ENCODE measurements at places on chromosomes 12 and 14.

DNA sequence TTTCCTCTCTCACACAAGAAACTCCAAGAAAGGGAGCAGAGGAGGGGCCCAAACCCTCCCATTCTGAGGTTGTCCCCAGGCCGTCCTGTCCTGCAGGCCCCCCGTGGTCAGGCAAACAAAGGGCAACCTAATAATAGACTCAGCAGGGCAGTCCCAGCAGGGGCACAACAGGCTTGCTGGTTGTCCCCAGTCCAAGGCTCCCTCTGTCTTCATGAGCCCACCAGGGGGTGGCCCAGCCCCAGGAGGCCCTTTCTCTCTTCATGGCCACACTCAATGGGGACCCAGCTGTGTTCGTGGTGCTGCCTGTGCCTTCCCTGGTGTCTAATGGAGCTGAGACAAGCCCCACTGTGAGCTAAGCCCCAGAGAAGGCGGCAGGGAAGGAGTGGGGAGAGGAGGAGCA is 359.9 kb downstream of the ADGRD1 start:
- no peaks in the 10 kb centered on the region for H3K4me1 ChIP-seq
- DNase-seq, result no peak
- no peaks in the 10 kb centered on the region for H3K36me3 ChIP-seq
- no peak overlapping the region for H3K27ac ChIP-seq
- peaks cover 41% of the 10 kb centered on the region for H3K27me3 ChIP-seq

DNA sequence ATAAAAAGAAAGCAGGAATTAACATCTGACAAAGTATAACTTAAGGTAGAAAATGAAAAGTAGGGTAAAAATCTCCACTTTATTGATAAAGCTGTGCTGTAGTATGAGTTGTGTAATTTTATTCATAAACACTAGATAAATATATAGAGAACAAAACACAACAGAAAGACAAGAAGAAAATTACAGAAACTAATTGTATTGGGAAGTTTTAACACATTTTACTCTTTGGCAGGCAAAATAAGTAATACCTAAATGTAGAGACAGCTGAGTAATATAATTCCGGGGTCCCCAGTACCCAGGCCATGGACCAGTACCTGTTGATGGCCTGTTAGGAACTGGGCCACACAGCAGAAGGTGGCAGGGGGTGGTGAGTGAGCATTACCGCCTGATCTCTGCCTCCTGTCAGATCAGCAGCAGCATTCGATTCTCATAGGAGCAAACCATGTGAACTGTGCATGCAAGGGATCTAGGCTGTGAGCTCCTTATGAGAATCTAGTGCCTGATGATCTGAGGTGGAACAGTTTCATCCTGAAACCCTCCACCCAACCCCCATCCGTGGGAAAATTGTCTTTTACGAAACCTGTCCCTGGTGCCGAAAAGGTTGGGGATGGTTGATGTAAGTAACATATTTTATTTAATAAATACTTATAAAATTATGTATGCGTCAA is 84.4 kb upstream of the ETV6 start:
- no peaks in the 10 kb centered on the region for H3K36me3 ChIP-seq
- H3K4me1 ChIP-seq, result no peaks in the 10 kb centered on the region
- no peaks in the 10 kb centered on the region for H3K27me3 ChIP-seq
- no peak overlapping the region for H3K27ac ChIP-seq

GRCh38 chr14:105315211-105315721 is 718 bp downstream of the PACS2 start:
- H3K4me1 ChIP-seq, result peaks cover 15% of the 10 kb centered on the region
- H3K4me3 ChIP-seq, result peak overlapping the region; percentile 65
- DNase-seq, result peak; percentile 88
- H3K36me3 ChIP-seq, result no peaks in the 10 kb centered on the region

GRCh38 chr14:103140316-103141109 is 17.3 kb downstream of the TNFAIP2 start:
- no peak overlapping the region for H3K27ac ChIP-seq
- H3K27me3 ChIP-seq, result peaks cover 49% of the 10 kb centered on the region
- peaks cover 19% of the 10 kb centered on the region for H3K36me3 ChIP-seq
- H3K4me3 ChIP-seq, result no peak overlapping the region
- no peak for DNase-seq
- H3K4me1 ChIP-seq, result peaks cover 32% of the 10 kb centered on the region

DNA sequence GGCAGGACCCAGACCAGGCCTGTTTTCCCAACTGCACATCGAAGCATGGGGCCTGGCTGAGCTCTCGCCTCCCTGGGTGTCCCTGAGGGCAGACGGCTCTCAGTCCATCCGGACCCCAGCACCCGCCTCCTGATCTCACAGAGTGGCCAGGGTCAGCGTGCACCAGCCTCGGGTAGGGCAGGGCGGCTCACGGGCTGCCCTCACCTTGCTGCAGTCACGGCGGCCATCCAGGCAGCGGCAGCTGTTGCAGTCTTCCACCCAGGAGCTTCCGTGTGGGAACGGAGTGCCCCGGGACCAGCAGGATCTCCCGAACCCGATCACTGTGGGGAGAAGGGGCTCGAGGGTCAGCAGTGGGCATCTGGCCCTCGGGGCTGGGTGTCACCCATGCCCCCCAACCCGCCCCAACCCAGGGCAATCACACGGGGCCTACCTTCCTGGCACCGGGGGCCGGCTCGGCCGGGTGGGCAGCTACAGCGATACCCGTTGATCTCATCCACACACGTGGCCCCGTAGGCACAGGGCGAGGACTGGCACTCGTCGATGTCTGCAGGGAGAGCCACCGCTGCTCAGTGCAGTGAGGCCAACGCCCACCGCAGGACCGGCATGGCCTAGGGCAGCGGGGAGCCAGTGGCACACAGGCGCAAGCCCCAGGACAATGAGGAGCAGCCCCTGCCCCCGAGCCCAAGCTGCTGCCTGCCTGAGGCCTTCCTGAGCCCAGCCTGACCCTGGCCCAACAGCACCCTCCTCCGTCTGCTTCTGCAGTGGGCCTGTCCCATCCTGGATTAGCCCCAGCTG is 22.2 kb downstream of the JAG2 start:
- H3K4me3 ChIP-seq, result no peak overlapping the region
- H3K27me3 ChIP-seq, result no peaks in the 10 kb centered on the region
- peaks cover 70% of the 10 kb centered on the region for H3K36me3 ChIP-seq

DNA sequence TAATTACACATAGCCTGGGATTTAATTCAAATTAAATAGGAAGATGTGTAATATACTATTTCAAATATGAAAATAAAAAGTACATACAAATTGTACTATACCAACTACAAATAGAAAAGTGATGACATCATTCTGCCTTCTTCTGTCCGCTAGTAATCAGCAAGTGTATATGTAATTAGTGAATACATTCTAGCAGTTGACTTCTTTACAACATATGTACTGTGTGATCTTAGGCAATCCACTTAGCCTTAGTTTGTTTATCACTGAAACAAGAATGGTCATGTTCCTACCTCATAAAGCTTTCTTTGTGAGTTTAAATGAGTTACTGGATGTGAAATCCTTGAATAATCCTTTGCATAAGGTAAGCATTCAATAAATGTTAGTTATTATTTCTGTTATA is 7.8 kb upstream of the LUM start:
- H3K4me1 ChIP-seq, result no peaks in the 10 kb centered on the region
- no peak overlapping the region for H3K27ac ChIP-seq
- no peaks in the 10 kb centered on the region for H3K36me3 ChIP-seq

Measured in left lung (tissue), 14 donors.